ENCODE measurements at places on chromosomes 6 and 20. TPM values are rescaled to one million over a fixed set of nuclear protein-coding genes. Genes with fewer than 3 reads are reported as not detected.

- no peak overlapping the region for H3K4me3 ChIP-seq
- H3K27ac ChIP-seq = no peak overlapping the region
- H3K4me1 ChIP-seq = no peaks in the 10 kb centered on the region
These were observed 104.0 kb downstream of the VEGFA start for GRCh38 chr6:43873806-43874714.

Gene TSHZ2
- total RNA-seq = 0.36 TPM

- no peak overlapping the region for H3K4me3 ChIP-seq
- no peak overlapping the region for H3K27ac ChIP-seq
These were observed 25.6 kb downstream of the MANBAL start for GRCh38 chr20:37315021-37315451.

DNA sequence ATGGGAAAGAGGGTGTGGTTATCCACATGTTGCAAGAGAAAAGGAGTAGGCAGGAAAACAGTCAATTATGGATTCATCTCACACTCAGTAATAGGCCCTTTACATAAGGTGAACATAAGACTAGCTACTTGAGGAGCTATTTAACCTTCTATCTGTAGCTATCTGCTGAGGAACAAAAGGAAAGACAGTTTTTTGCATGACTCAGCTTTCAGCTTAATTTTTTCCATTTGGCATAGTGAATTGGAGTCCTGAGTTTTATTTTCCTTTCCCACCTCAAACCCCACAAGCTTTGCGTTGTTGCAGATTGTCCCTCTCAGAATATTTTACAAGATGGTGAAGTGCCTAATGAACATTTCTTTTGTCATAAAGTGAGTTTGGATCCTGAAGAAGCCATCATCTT, 32.4 kb downstream of the UBD start:
- no peaks in the 10 kb centered on the region for H3K4me1 ChIP-seq
- H3K27me3 ChIP-seq = no peaks in the 10 kb centered on the region
- no peak for DNase-seq
- H3K27ac ChIP-seq = no peak overlapping the region

- H3K27me3 ChIP-seq = no peaks in the 10 kb centered on the region
- H3K27ac ChIP-seq = no peak overlapping the region
- no peak for DNase-seq
- H3K36me3 ChIP-seq = no peaks in the 10 kb centered on the region
These were observed 343.8 kb upstream of the MMS22L start for GRCh38 chr6:97626671-97627441.

Gene HLA-DOA
- total RNA-seq = 0.08 TPM

- no peaks in the 10 kb centered on the region for H3K4me1 ChIP-seq
- no peak for DNase-seq
- no peaks in the 10 kb centered on the region for H3K27me3 ChIP-seq
These were observed 1.3 kb upstream of the PTCRA start for GRCh38 chr6:42914546-42914945.

DNA sequence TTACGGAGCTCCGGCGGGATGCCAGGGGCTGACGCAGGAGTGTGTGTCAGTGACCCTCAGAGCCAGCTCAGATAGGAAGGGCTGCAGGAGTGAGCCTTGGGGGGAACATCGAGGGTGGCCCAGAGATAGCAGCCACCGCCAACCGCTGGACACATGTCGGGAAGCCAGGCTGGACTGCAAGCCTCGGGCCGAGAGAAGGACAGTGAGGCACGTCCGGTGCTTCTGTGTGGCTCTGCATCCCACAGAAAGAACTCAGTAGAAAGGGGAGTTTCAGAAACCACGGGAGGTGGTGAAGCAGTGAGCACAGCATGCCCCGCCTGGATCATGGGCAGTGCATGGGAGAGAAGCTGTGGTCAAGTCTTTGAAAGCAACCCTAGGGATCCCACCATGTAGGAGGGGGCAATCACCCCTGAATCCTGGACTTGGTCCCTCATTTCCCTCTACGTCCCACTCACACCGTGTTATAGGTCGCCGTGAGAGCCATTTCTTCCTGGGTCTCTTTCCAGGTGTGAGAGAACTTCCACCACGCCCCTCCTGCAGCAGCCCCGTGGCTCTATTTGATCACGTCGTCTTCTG, 383.7 kb upstream of the CDH4 start:
- H3K4me3 ChIP-seq = no peak overlapping the region
- H3K27me3 ChIP-seq = peaks cover 2% of the 10 kb centered on the region
- no peaks in the 10 kb centered on the region for H3K4me1 ChIP-seq
- no peak overlapping the region for H3K27ac ChIP-seq
- DNase-seq = no peak

- no peak for DNase-seq
- no peaks in the 10 kb centered on the region for H3K36me3 ChIP-seq
- no peak overlapping the region for H3K4me3 ChIP-seq
- no peaks in the 10 kb centered on the region for H3K27me3 ChIP-seq
These were observed 170.3 kb upstream of the PDE10A start for GRCh38 chr6:165833355-165833754.

DNA sequence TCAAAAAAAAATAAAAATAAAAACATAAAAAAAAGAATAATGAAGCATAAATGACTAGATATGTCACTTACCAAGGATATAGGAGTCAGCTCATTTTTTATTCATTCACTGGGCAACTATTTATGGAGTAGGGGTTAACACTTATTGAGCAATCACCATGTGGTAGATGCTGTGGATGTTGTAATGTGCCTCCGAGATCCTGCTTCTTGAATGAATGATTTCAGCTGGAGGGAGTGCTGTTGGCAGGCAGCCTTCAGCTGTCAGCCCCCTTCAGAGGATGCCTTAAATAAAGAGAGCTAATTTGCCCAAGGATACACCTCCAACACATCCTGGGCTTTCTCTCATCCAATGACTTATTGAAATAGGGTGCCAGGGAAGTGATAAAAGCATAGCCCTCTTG, 229.5 kb upstream of the DTNBP1 start:
- no peaks in the 10 kb centered on the region for H3K27me3 ChIP-seq
- no peak for DNase-seq
- no peak overlapping the region for H3K27ac ChIP-seq
- H3K4me1 ChIP-seq = no peaks in the 10 kb centered on the region
- no peaks in the 10 kb centered on the region for H3K36me3 ChIP-seq

Gene VIP
- total RNA-seq = not detected

GRCh38 chr6:43974643-43975230, 152.5 kb downstream of the MRPL14 start:
- no peak overlapping the region for H3K4me3 ChIP-seq
- no peaks in the 10 kb centered on the region for H3K36me3 ChIP-seq
- DNase-seq = no peak
- H3K27me3 ChIP-seq = no peaks in the 10 kb centered on the region

- no peaks in the 10 kb centered on the region for H3K36me3 ChIP-seq
- H3K27ac ChIP-seq = no peak within 1 kb of the TSS
These were observed at the start of gene STMND1 for GRCh38 chr6:17101422-17102257. Gene STMND1 (plus strand): TSS chr6:17102050. CDS start chr6:17102258, 208 bp downstream.

Gene FRK
- total RNA-seq = 2.5 TPM

GRCh38 chr6:150394053-150394898, 25.5 kb downstream of the IYD start:
- 0 out of 2 replicates have a peak, but pooled peaks cover 3% of the 10 kb centered on the region for H3K27me3 ChIP-seq
- no peak overlapping the region for H3K4me3 ChIP-seq
- no peaks in the 10 kb centered on the region for H3K4me1 ChIP-seq

Gene NMBR
- not detected for total RNA-seq

DNA sequence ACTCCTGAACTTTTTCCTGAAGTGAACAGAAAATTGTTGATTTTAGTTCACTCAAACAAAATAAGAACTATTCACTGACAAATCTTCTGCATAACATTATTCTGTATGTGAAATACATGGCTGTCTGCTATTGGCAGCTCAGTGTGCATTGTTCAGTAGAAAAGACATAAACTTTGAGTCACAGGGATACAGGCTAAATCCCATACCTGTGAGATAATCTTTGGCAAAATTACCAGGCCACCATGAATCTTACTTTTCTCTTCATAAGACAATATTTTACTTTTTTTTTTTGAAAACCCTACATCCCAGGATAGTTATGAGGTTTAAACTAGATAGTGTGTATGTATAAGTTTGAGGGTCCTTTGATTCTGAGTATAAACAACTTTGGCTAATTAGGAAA, 224.8 kb downstream of the GRM1 start:
- H3K4me1 ChIP-seq = no peaks in the 10 kb centered on the region
- H3K4me3 ChIP-seq = no peak overlapping the region
- no peaks in the 10 kb centered on the region for H3K36me3 ChIP-seq

Gene SLC35D3
- total RNA-seq = not detected

DNA sequence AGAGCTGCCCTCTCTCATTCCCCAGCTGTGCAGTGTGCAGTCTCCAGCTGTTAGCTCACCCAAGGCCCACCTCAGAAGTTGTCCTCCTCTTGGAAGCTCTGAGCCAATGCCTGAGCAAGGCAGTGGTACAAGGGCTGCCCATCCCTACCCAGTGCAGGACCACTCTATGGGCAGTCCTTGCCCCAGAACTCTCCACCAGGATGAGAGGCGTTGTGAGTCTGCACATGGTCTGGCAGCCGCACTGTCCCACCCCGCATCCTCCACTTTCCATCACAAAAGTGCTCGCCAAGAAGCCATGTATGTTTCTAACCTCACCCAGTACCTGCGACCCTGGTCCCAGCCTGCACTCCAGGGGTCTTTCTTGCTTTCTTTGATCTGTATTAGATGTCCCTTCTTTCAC, 175.1 kb upstream of the PMEPA1 start:
- H3K4me3 ChIP-seq = no peak overlapping the region
- H3K36me3 ChIP-seq = no peaks in the 10 kb centered on the region
- no peak for DNase-seq
- H3K4me1 ChIP-seq = no peaks in the 10 kb centered on the region
- no peak overlapping the region for H3K27ac ChIP-seq
- H3K27me3 ChIP-seq = no peaks in the 10 kb centered on the region

GRCh38 chr6:36290668-36291620, 21.1 kb downstream of the PNPLA1 start:
- H3K27ac ChIP-seq = no peak overlapping the region
- H3K4me1 ChIP-seq = no peaks in the 10 kb centered on the region
- H3K4me3 ChIP-seq = no peak overlapping the region
- no peaks in the 10 kb centered on the region for H3K27me3 ChIP-seq

Gene ISM1
- not detected for total RNA-seq

GRCh38 chr6:109891924-109892323, 86.2 kb upstream of the GPR6 start:
- H3K27ac ChIP-seq = no peak overlapping the region
- H3K36me3 ChIP-seq = no peaks in the 10 kb centered on the region
- H3K27me3 ChIP-seq = peaks cover 13% of the 10 kb centered on the region
- H3K4me3 ChIP-seq = no peak overlapping the region
- H3K4me1 ChIP-seq = no peaks in the 10 kb centered on the region

GRCh38 chr20:16175322-16175961, 397.8 kb downstream of the KIF16B start:
- no peaks in the 10 kb centered on the region for H3K36me3 ChIP-seq
- H3K4me3 ChIP-seq = no peak overlapping the region
- H3K27ac ChIP-seq = no peak overlapping the region
- H3K4me1 ChIP-seq = no peaks in the 10 kb centered on the region

DNA sequence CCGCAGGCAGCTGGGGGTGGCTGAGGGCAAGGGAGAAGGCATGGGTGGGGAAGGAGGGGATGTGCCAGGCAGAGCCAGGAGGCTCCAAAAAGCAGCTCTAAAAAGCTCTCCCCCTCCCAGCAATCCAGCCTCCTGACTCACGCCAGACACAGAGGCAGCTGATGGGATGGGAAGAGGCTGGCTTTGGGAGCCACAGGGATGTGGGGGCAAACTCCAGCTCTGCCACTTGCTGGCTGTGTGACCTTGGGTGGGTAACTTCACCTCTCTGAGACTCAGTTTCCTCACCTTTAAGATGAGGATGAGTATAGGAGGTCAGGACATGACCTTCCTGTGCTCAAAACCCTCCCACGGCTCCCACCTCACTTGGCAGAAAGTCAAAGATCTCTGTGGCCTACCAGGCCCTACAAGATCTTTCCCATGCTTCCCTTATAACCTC, 148.9 kb downstream of the CEBPB start:
- H3K27me3 ChIP-seq = no peaks in the 10 kb centered on the region
- H3K27ac ChIP-seq = no peak overlapping the region
- no peaks in the 10 kb centered on the region for H3K36me3 ChIP-seq
- H3K4me3 ChIP-seq = no peak overlapping the region
- no peak for DNase-seq
- H3K4me1 ChIP-seq = peaks cover 2% of the 10 kb centered on the region

Gene ZGPAT
- total RNA-seq = 35.8 TPM

GRCh38 chr20:33415948-33416347, 14.6 kb upstream of the CDK5RAP1 start:
- H3K27ac ChIP-seq = no peak overlapping the region
- DNase-seq = no peak
- H3K4me1 ChIP-seq = no peaks in the 10 kb centered on the region
- no peaks in the 10 kb centered on the region for H3K36me3 ChIP-seq
- H3K4me3 ChIP-seq = no peak overlapping the region

Gene PSMB8
- 43.8 TPM for total RNA-seq

Gene TRIM31
- total RNA-seq = not detected

Gene TRIM15
- 0.13 TPM for total RNA-seq

DNA sequence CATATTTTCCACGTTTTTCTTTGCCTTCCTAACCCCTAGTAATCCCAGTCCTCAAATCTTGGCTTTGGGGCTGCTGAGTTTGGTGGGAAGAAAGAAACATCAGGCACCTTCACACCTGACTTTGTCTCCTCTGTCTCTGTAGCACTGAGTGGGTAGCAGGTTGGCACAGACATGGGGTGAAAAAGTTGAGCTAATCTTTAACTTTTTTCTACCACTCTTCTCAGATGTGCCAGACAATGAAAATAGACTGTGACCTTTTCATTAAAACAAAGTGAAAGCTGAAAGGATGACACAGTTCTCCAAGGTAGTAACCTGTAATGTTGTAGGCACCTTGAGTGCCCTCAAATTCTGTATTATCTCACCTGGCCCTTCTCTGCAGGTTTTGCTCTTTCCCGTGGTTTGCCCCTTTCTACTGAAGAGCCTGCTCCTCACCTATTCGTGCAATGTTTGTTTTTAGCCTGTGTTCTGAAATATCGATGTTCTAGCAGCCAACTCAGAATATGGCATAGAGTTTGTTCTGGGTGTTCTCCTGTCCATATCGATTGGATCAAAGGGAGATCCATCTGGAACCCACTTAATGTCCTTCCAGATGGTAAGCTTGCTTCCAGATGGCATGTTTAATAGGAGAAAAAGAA, 57.8 kb upstream of the ATXN1 start:
- H3K27ac ChIP-seq = no peak overlapping the region
- DNase-seq = no peak
- no peak overlapping the region for H3K4me3 ChIP-seq
- no peaks in the 10 kb centered on the region for H3K36me3 ChIP-seq
- no peaks in the 10 kb centered on the region for H3K4me1 ChIP-seq
- H3K27me3 ChIP-seq = no peaks in the 10 kb centered on the region

All from Panc1 (cell line).